ENCODE measurements at places on chromosomes 2 and 18. TPM values are rescaled to one million over a fixed set of nuclear protein-coding genes. Genes with fewer than 3 reads are reported as not detected.

- no peaks in the 10 kb centered on the region for H3K4me1 ChIP-seq
- no peak overlapping the region for H3K27ac ChIP-seq
- no peaks in the 10 kb centered on the region for H3K27me3 ChIP-seq
- no peaks in the 10 kb centered on the region for H3K36me3 ChIP-seq
- DNase-seq = no peak
Measured at GRCh38 chr18:27627927-27628326, 442.8 kb upstream of the CHST9 start.

- H3K36me3 ChIP-seq = no peaks in the 10 kb centered on the region
- H3K4me1 ChIP-seq = peaks cover 10% of the 10 kb centered on the region
- no peak overlapping the region for H3K4me3 ChIP-seq
- DNase-seq = no peak
Measured at GRCh38 chr2:216083464-216084281, 2.0 kb downstream of the TMEM169 start.

GRCh38 chr2:230128623-230129342, 60.1 kb upstream of the SLC16A14 start:
- H3K4me3 ChIP-seq = no peak overlapping the region
- no peaks in the 10 kb centered on the region for H3K4me1 ChIP-seq

DNA sequence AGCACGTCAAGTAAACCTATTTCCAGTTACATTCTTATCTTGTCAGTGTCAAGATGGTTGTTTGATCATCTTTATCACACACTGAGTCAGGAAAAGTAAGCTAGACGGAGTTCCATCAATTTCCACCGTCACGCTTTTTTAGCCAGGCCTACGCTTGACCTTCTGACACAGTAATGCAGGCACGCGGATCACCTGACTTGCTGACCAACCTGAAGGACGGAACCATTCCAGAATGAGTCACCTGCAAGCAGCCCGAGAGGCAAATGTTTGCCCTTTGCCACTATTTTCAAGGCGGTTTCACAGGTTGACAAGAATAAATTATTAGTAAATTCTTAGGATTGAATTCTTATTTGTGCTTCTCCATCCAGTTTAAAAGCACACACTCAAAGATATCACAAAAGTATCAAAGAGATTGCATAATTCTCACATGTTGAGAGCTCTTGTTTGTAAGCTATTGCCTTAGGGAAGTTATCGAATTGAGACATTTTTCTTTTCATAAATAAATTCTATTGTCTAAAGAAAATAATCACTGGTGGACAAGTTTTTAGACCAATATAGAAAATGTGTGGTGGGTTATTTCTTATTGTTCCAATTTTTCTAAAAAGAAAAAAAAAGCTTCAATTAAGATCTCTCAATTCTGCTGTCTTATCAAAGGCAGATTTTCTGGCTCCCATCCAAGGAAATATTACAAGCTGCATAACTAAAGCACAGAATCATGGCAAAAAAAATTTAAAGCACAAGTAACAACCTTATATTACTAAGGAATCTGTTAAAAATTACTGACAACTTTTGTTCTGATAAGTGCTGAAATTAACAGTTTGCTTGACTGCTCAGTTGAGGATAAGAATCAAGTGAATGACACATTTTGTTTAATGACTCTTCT, 31.9 kb downstream of the UXS1 start:
- DNase-seq = no peak
- no peaks in the 10 kb centered on the region for H3K27me3 ChIP-seq
- no peaks in the 10 kb centered on the region for H3K36me3 ChIP-seq
- H3K27ac ChIP-seq = no peak overlapping the region

DOCK10 gene
- 0.95 TPM for polyA plus RNA-seq

RAX gene
- not detected for polyA plus RNA-seq
